Spinal cord (tissue), 10 donors: ENCODE measurements at places on chromosomes 5 and 9. TPM values are rescaled to one million over a fixed set of nuclear protein-coding genes. Genes with fewer than 3 reads are reported as not detected.

UGT3A1 gene
- total RNA-seq = not detected

SKP2 gene
- total RNA-seq = 36.0 TPM

PCDHB11 gene
- 9.7 TPM for total RNA-seq

PLAC8L1 gene
- total RNA-seq = 0.39 TPM

RNF183 gene
- total RNA-seq = not detected

IRX2 gene
- 4.8 TPM for total RNA-seq

SLC36A1 gene
- 14.3 TPM for total RNA-seq

CER1 gene
- total RNA-seq = 0.72 TPM

SAXO1 gene
- 0.17 TPM for total RNA-seq

ABLIM3 gene
- 32.6 TPM for total RNA-seq

RGS3 gene
- 33.5 TPM for total RNA-seq
